ENCODE measurements at places on chromosomes 16 and 17. TPM values are rescaled to one million over a fixed set of nuclear protein-coding genes. Genes with fewer than 3 reads are reported as not detected.

DNA sequence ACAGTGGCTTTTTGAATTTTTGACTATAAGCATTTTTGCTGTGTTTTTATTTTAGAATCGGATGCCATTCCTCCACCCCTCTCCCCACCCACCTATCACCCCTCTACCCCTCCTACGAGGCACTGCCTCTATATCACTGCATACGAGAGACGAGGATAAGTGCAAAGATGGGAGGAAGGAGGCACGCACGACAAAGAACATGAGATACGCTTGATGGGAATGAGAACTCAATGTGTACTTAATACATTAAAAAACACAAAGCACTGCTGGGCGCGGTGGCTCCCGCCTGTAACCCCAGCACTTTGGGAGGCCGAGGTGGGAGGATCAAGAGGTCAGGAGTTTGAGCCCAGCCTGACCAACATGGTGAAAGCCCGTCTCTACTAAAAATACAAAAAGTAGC, 8.8 kb upstream of the USP43 start:
- no peaks in the 10 kb centered on the region for H3K36me3 ChIP-seq
- no peaks in the 10 kb centered on the region for H3K4me1 ChIP-seq
- no peaks in the 10 kb centered on the region for H3K27me3 ChIP-seq
- no peak overlapping the region for H3K4me3 ChIP-seq

DNA sequence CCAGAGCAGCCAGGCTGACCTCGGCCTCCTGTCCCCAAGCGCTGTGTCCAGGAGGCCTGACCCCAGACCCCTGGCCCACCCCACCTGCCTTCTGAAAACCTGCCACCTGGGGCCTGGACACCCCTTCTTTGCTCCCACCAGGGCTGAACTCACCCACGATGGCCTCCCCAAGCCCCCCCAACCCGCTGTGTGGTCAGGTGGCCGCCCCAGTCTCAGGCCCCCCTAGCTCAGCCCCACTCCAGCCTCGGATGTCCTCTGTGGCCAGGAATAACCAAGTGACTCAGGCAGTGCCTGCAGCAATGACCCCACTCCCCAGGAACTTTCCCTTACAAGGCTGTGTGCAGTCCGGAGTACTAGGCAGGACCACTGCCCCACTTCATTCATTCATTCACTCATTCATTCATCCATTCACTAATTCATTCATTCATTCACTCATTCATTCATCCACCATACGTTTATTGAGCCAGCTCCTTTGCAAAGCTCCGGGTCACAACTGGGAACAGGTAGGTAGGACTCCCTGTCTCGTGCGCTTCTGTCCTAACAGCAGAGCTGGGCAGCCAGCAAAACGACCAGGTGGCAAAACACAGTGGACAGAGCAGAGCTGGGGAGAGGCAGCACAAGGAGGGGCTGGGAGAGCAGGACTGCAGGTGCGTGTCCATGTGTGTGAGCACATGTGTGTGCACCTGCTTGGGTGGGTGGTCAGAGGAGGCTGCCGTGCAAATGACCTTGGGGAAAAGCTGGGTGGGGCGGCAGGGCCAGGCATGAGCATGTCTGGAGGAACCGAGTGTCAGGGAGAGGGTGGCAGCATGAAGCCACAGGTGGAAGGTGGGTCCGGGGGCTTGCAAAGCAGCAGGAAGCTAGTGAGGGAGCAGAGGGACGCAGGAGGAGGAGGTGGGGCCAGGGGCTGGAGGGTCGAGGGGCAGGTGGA, 75.8 kb upstream of the CBX4 start:
- no peak for DNase-seq
- H3K36me3 ChIP-seq: no peaks in the 10 kb centered on the region
- H3K4me1 ChIP-seq: peaks cover 3% of the 10 kb centered on the region
- no peaks in the 10 kb centered on the region for H3K27me3 ChIP-seq

Gene COG1
- total RNA-seq: 35.9 TPM

DNA sequence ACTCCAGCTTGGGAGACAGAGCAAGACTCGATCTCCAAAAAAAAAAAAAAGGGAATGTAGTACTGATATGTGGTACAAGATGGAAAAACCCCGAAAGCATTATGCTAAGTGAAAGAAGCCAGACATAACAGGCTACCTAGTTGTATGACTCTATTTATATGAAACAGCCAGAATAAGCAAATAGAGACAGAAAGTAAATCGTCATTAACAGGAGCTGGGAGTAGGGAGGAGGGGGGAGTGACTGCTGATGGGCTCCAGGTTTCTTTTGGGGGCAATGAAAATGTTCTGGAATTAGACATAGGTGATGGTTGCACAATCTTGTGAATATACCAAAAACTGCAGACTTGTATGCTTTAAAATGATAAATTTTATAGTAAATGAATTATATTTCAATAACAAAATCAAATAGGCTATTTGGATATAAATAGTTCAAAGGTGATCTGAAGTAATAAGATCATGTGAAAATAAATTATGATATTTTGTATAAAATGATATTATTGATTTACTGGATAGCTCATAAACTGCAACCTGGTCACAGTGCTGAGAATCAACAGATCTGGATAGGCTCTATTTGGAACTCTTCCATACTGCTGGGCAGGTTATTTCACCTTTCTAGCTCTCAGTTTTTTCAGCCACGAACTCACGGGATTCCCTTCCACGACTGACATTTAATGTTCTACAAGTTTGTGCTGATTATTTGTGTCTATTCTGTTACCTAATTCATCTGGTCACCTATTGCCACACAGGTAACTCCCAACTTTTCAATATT, 27.1 kb downstream of the ZNF652 start:
- no peak overlapping the region for H3K4me3 ChIP-seq
- no peak for DNase-seq
- H3K27ac ChIP-seq: no peak overlapping the region
- no peaks in the 10 kb centered on the region for H3K27me3 ChIP-seq

DNA sequence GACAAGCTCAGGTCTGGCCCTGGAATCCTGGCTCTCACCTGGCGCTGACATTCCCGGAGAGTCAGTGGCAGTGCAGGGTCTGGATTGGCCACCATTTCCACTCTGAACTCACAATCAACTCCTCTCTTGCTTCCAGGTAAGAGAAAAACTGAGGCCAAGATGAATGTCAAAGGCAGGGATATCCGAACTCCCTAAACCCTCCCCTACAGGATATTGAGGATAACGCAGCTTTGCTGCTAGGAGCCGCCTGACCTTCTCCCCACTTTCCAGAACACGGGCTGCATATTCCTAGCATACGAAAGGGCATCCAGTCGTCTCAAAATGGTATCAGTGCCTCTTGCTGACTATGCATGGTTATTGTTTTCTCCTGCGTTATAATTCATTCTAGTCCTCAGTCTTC, 473.4 kb downstream of the SOX9 start:
- no peak overlapping the region for H3K27ac ChIP-seq
- H3K4me1 ChIP-seq: peaks cover 8% of the 10 kb centered on the region
- DNase-seq: no peak
- no peaks in the 10 kb centered on the region for H3K27me3 ChIP-seq

- peaks cover 23% of the 10 kb centered on the region for H3K4me1 ChIP-seq
- peak; percentile 95 for DNase-seq
- H3K27me3 ChIP-seq: no peaks in the 10 kb centered on the region
- H3K27ac ChIP-seq: peak overlapping the region; percentile 98
Observed at GRCh38 chr17:77602062-77602746, 356.3 kb upstream of the TNRC6C start.

DNA sequence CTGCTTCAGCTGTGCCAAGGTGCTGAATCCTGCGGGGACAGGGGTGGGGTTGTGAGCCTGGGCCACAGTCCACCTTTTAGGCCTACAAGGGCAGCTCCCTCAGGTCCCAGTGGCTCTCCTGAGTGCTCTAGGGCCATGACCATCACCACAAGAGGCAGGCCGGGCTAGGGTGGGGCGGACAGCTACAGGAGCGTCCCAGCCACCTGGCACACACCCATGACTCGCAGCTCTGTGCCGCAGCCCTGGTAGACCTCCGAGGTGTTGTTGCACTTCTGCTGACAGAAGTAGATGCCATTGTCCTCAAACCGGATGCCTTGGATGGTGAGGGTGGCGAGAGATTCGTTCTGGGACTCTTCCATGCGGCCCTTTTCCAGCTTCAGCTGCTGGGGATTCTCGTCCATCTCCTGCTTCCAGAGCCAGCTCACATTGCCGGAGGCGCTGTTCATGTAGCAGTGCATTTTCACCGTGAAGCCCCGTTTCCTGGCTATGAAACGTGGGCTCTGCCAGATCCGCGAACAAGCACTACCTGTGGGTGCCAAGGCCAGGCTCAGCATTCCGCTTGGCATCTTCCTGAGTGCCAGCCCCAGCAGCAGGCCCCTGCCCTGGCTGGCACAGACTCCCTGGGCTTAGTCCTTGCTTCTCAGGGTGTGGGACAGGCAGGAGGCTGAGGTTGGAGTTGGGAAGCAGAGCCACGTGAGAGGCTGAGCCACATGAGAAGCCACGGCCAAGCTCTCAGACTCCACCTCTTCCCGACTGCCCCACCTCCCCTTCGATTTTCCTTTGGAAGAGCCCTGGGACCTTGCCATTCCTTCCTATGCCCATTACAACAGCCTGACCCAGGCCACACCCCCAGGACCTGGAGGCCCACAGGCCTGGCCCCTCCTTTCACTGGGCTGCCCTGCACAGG, 2.0 kb downstream of the CD79B start:
- H3K4me1 ChIP-seq: no peaks in the 10 kb centered on the region
- H3K36me3 ChIP-seq: no peaks in the 10 kb centered on the region
- no peaks in the 10 kb centered on the region for H3K27me3 ChIP-seq
- DNase-seq: no peak

Gene KRT16
- 31.9 TPM for total RNA-seq

GRCh38 chr16:3101841-3102470, 2.9 kb upstream of the ZSCAN10 start:
- H3K36me3 ChIP-seq: no peaks in the 10 kb centered on the region
- no peak overlapping the region for H3K4me3 ChIP-seq
- peaks cover 8% of the 10 kb centered on the region for H3K4me1 ChIP-seq

Gene IL32
- total RNA-seq: 139 TPM

GRCh38 chr17:57536789-57537523, 208.1 kb downstream of the CCDC182 start:
- H3K4me3 ChIP-seq: no peak overlapping the region
- no peaks in the 10 kb centered on the region for H3K36me3 ChIP-seq
- H3K27me3 ChIP-seq: no peaks in the 10 kb centered on the region
- H3K27ac ChIP-seq: no peak overlapping the region
- H3K4me1 ChIP-seq: no peaks in the 10 kb centered on the region
- DNase-seq: no peak

- peaks cover 18% of the 10 kb centered on the region for H3K4me1 ChIP-seq
- H3K36me3 ChIP-seq: peaks cover 15% of the 10 kb centered on the region
- H3K4me3 ChIP-seq: peak overlapping the region; percentile 98
- no peak for DNase-seq
Observed at GRCh38 chr16:74296104-74296431, 546 bp upstream of the PSMD7 start.

DNA sequence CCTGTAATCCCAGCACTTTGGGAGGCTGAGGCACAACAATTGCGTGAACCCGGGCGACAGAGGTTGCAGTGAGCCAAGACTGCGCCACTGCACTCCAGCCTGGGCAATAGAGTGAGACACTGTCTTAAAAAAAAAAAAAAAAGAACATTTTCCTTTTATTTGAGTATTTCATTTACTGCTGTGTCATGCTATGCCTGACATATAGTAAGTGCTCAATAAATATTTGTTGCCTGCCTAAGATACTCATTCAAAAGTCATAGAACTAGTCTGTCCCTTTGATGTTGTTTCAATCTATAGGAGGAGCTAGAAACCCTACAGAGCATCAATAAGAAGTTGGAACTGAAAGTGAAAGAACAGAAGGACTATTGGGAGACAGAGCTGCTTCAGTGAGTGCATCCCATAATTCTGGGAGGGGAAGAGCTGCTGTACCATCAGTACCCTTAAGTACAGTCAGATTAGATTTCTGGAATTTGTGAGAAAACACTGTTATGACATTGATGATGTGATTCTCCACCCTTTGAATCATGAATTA, 20.0 kb downstream of the CALCOCO2 start:
- H3K4me1 ChIP-seq: no peaks in the 10 kb centered on the region
- no peak overlapping the region for H3K27ac ChIP-seq
- H3K36me3 ChIP-seq: peaks cover 94% of the 10 kb centered on the region
- DNase-seq: no peak
- no peaks in the 10 kb centered on the region for H3K27me3 ChIP-seq

Gene TNFAIP1
- total RNA-seq: 66.4 TPM

Gene KIFC3
- 54.9 TPM for total RNA-seq

Gene DHRS7C
- total RNA-seq: not detected

DNA sequence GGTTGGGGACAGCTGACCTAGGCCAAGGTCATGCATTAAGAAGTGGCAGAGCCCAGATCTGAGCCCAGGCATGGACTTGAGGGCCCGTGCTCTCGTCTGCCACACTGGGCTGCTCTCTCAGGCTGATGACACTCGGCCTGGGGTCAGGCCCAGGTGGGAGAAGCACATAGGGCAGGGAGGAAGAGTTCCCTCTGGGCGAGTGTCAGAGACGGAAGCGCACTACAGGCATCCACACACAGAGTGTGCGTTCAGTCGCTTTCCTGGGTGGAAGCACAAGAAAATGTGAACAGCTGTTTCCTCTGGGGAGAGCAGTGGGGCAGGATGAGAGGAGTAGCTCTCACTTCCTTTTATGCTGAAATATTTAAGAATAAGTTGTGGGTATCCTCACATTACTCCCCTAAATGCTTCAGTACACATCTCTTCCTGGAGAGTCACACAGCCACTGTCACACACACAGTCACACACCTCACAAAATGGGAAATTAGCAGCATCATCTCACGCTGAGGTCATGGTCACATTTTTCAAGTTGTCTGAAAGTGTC, 59.7 kb downstream of the B9D1 start:
- no peaks in the 10 kb centered on the region for H3K27me3 ChIP-seq
- no peaks in the 10 kb centered on the region for H3K4me1 ChIP-seq
- H3K36me3 ChIP-seq: no peaks in the 10 kb centered on the region
- H3K27ac ChIP-seq: no peak overlapping the region

GRCh38 chr16:57962046-57962445, 8.9 kb downstream of the CNGB1 start:
- H3K27ac ChIP-seq: no peak overlapping the region
- DNase-seq: no peak
- no peaks in the 10 kb centered on the region for H3K27me3 ChIP-seq
- H3K4me3 ChIP-seq: no peak overlapping the region
- no peaks in the 10 kb centered on the region for H3K36me3 ChIP-seq
- H3K4me1 ChIP-seq: no peaks in the 10 kb centered on the region

Gene ABCA3
- 25.9 TPM for total RNA-seq
